ENCODE measurements at places on chromosomes 13 and 19. TPM values are rescaled to one million over a fixed set of nuclear protein-coding genes. Genes with fewer than 3 reads are reported as not detected.

- no peak overlapping the region for H3K27ac ChIP-seq
- H3K4me3 ChIP-seq: no peak overlapping the region
- no peaks in the 10 kb centered on the region for H3K27me3 ChIP-seq
- no peaks in the 10 kb centered on the region for H3K4me1 ChIP-seq
- no peak for DNase-seq
- no peaks in the 10 kb centered on the region for H3K36me3 ChIP-seq
These were observed 572.8 kb downstream of the PCDH9 start for GRCh38 chr13:66657165-66657881.

- no peaks in the 10 kb centered on the region for H3K27me3 ChIP-seq
- H3K4me3 ChIP-seq: peak overlapping the region; percentile 99
- peak overlapping the region; percentile 96 for H3K27ac ChIP-seq
- H3K4me1 ChIP-seq: peaks cover 19% of the 10 kb centered on the region
- no peak for DNase-seq
- no peaks in the 10 kb centered on the region for H3K36me3 ChIP-seq
These were observed 1.3 kb downstream of the ZNF616 start for GRCh38 chr19:52138278-52138982.

The UHRF1 gene
- 2.2 TPM for total RNA-seq

DNA sequence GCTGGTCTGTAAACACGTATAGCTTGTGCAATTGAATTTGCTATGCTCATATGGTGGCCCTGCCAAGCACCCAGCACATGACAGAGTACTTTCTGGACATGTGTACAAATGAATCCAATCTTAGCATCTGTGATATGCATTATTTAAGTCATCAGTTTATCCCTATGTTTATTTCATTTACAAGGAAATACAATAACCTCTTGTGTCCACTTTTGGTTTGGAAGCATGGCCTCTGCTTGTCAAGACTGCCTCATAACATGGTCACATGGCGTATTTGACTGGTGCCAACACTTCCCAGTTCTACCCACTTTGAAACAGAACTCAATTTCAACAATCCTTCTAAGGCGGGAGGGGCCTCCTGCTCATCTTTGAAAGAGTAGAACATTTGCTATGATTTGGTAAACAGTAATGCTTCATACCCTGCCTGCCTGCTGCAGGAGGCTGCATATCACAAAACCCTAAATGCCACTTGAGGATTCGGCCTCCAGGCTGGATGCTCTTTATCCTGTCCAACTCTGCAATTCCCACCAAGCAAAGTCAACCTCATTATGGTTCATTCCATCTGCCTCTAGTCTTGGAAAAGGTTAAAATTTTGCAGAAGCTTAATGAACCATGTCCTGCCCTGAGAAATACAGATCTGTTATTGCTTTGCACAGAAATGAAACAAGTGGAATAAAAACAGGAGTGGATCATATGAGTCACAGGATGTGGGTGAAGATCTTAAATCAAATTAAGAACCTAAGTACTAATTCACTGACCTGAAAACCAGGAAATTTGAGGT lies 151.3 kb downstream of the CYSLTR2 start:
- H3K4me1 ChIP-seq: no peaks in the 10 kb centered on the region
- no peaks in the 10 kb centered on the region for H3K36me3 ChIP-seq
- H3K4me3 ChIP-seq: no peak overlapping the region
- H3K27me3 ChIP-seq: no peaks in the 10 kb centered on the region

DNA sequence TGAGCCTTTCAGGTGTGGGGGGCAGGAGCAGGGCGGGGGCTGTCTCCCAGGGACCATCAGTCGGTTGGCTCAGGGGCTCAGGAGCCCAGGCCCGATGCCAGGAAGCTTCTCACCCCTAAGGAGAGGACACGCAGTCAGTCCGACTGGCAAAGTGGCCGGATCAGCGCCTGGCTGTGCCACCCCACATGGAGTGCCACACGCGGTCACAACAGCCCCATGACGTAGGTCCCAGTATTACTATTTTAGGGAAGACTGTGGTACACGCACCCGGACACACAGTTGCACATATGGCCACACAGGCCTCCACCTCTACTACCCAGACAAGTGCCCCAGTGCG lies 29.3 kb upstream of the GRTP1 start:
- H3K36me3 ChIP-seq: no peaks in the 10 kb centered on the region
- H3K4me1 ChIP-seq: peaks cover 13% of the 10 kb centered on the region
- peak overlapping the region; percentile 82 for H3K4me3 ChIP-seq
- DNase-seq: no peak
- no peak overlapping the region for H3K27ac ChIP-seq

GRCh38 chr13:23965346-23965745 lies 68.0 kb upstream of the C1QTNF9B start:
- H3K27ac ChIP-seq: no peak overlapping the region
- H3K36me3 ChIP-seq: no peaks in the 10 kb centered on the region
- no peaks in the 10 kb centered on the region for H3K27me3 ChIP-seq
- DNase-seq: no peak
- no peak overlapping the region for H3K4me3 ChIP-seq

DNA sequence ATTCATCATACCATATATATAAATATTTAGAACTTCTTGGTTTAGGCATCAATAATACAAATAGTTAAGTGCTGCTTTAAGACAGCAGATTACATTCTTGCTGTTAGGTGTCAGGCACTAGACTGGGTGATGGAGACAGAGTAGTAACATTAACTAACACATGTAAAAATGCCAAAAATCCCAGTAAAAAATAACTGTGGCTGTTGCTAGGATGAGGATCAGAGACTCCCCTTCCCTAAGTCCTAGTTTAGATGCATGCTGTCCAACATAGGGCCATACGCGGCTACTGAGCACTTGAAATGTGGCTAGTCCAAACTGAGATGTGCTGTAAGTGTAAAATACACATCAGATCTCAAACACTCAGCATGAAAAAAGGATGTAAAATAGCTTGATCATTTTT lies 94.7 kb downstream of the CDADC1 start:
- no peak for DNase-seq
- peaks cover 3% of the 10 kb centered on the region for H3K36me3 ChIP-seq
- H3K27ac ChIP-seq: no peak overlapping the region
- no peaks in the 10 kb centered on the region for H3K4me1 ChIP-seq
- H3K27me3 ChIP-seq: no peaks in the 10 kb centered on the region
- no peak overlapping the region for H3K4me3 ChIP-seq

DNA sequence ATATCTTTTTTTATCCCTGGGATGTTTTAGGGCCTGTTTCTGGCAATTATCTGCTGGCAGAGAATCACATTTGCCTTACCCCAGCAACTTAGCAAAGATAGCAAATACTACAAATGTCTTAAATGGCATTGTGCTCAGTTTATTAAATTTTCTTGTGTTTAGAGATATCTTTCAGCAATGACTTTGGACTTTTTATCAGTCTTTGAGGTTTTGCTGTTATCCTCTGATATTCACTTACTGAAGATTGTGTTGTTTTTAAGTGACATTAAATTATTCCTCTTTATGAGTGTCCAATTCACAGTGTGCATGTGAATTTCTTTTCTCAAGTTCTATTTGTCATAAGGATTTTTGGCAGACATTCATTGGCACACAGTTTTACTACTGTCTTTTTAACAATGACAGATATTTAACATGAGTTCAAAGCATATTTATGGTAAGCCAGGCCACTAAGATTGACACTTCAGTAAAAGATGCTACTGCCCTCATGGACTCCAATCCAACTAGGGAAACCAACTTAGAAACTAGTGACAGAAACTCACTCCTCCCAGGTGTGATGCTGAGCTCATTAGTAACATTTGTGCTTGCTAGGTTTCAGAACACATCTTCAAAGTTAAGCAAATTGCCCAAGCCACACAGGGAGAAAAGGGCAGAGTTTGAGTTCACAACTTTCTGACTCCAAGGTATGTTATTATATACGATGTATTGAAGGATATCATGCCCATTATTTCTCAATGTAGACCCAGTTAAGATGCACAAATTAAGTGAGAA lies 481.9 kb downstream of the GPC6 start:
- H3K27me3 ChIP-seq: no peaks in the 10 kb centered on the region
- H3K36me3 ChIP-seq: no peaks in the 10 kb centered on the region
- no peak overlapping the region for H3K27ac ChIP-seq
- H3K4me1 ChIP-seq: peaks cover 6% of the 10 kb centered on the region

- no peak overlapping the region for H3K27ac ChIP-seq
- no peaks in the 10 kb centered on the region for H3K4me1 ChIP-seq
- no peaks in the 10 kb centered on the region for H3K36me3 ChIP-seq
- DNase-seq: no peak
- H3K4me3 ChIP-seq: no peak overlapping the region
- no peaks in the 10 kb centered on the region for H3K27me3 ChIP-seq
These were observed 271.7 kb downstream of the EFNB2 start for GRCh38 chr13:106263801-106264200.

GRCh38 chr13:51629491-51630287 lies 45.4 kb downstream of the WDFY2 start:
- no peak overlapping the region for H3K4me3 ChIP-seq
- DNase-seq: no peak
- no peaks in the 10 kb centered on the region for H3K27me3 ChIP-seq
- H3K36me3 ChIP-seq: no peaks in the 10 kb centered on the region
- no peak overlapping the region for H3K27ac ChIP-seq

DNA sequence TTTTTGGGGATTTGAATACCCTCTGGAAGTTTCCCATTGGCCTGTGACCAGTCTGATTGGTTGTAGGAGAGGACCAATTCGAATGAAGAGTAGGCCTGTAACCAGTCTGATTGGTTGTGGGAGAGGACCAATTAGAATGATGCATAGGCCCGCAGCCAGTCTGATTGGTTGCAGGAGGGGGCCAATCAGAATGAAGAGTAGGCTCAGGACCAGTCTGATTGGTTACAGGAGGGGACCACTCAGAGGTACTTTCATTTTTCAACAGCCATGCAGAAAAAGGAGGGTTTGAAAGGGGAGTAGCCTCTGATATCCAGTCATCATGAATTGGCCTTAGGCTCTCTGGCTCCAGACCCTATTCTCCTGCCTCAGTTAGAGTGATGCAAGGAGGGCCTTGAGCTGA lies 30.4 kb upstream of the SLC1A5 start:
- H3K36me3 ChIP-seq: no peaks in the 10 kb centered on the region
- H3K4me1 ChIP-seq: peaks cover 11% of the 10 kb centered on the region
- no peak overlapping the region for H3K4me3 ChIP-seq
